Activated CD4-positive, alpha-beta T cell treated with anti-CD3 and anti-CD28 coated beads for 36 hours (primary cell): ENCODE measurements at places on chromosomes 1 and 21. TPM values are rescaled to one million over a fixed set of nuclear protein-coding genes. Genes with fewer than 3 reads are reported as not detected.

GRCh38 chr1:27298632-27299384 is 23.2 kb upstream of the TMEM222 start:
- no peak overlapping the region for H3K27ac ChIP-seq
- H3K27me3 ChIP-seq = no peaks in the 10 kb centered on the region
- no peak for DNase-seq
- H3K4me3 ChIP-seq = no peak overlapping the region
- H3K4me1 ChIP-seq = no peaks in the 10 kb centered on the region
- H3K36me3 ChIP-seq = no peaks in the 10 kb centered on the region

DNA sequence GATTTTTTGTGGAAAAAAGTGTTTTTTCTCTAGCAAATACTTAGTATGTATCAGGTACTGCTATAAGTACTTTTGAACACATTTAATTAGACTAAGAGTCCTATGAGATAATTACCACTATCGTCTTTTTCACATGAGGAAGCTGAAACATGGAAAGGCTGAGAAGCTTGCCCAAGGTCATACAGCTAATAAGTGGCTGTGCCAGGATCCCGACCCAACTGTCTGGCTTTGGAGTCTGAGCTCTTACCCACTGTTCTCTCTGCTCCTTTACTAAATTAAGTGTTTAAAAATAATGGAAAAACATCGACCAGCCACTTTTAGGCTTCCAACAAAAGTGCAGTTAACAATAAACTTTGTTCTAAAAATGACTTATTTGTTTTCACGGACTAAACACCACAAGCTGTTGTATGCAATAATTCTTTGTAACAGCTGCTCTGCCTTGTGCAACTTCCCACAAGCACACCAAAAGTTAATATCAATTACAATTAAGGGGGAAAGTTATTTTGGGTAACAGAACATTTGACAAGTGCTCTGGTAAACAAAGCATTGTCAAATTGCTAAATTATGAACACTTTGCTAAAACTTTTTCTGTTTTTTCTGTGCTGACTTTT is 75.7 kb downstream of the CRB1 start:
- H3K36me3 ChIP-seq = no peaks in the 10 kb centered on the region
- no peak for DNase-seq

DNA sequence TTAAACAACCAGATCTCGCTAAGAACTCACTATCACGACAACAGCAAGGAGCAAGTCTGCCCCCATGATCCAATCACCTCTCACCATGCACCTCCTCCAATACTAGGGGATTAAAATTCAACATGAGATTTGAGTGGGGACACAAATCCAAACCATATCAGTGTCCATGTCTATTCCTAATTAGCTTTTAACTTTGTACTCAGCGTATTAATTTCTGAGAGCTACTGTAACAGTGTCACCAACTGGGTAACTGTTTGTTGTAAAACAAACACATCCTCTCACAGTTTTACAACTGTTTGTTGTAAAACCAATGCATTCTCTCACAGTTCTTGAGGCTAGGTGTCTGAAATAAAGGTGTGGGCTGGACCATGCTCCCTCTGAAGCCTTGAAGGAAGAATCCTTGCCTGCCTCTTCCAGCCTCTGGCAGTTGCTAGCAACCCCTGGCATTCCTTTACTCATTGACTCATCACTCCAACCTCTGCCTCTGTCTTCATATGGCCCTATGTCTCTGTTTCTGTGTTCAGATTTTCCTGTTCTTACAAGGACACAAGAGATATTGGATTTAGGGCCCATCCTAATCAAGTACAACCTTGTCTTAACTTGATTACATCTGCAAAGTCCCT is 121.2 kb downstream of the LTN1 start:
- no peak overlapping the region for H3K27ac ChIP-seq
- H3K27me3 ChIP-seq = no peaks in the 10 kb centered on the region
- no peak for DNase-seq

DNA sequence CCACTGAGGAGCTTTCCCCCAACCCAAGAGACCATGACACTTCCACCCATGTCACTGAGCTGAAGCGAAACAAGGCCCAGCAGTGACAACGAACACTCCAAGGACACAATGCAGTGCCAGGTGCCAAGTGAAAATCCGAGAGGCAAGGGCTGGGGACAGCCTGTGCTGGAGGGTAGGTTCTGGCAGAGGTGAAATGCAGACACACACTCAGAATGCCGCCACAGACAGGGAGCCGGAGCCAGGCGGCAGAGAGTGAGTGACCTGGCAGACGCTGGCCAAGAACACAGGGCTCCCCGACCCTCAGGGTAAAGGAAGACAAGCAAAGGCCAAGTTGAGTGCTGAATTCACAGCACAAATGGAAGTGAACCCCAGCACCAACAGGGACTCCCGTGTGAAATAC is 78.9 kb downstream of the CD46 start:
- no peak overlapping the region for H3K4me3 ChIP-seq
- no peaks in the 10 kb centered on the region for H3K27me3 ChIP-seq
- peaks cover 96% of the 10 kb centered on the region for H3K4me1 ChIP-seq

DNA sequence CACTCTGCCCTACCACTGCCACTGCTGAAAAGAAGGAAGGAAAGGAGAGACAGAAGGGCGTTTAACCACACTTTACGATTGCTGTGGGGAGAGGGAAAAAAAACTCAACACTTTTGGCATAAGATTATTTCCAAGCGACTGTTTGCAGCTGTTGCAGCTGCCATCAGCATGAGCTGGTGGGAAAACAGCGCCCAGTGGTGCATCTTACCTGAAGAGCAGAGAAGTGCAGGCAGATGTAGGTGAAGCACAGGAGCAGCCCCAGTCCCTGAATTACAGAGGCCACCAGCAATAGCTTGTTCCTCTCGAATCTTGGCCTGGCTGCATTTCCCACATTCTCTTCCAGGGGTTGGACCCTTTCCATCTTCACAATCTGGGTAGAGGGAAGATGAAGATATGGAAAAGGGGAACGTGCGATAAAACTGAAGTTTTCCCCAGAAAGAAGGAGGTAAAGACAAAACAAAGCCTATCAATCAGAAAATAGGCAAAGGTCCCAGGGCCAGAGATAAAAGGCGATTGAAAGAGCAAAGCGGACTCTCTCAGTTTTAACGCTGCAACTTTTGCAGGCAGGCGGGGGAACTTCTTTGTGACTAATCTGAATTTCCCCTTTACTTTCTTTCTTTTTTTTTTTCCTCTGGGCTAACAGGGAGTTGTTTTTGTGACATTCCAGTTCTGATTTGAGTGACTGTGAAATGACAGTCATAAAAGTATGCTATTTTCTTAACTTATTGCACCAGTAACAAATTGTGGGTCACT is at the start of gene TNFSF4:
Gene TNFSF4 (minus strand): TSS at position 516 of the 753 bp plus-strand sequence. CDS start 155 bp downstream, at position 361.
- H3K4me1 ChIP-seq = peaks cover 36% of the 10 kb centered on the region
- H3K4me3 ChIP-seq = peak within 1 kb of the TSS; percentile 37
- no peaks in the 10 kb centered on the region for H3K36me3 ChIP-seq
- peaks cover 26% of the 10 kb centered on the region for H3K27me3 ChIP-seq

GRCh38 chr1:117812869-117813511 is 116.4 kb downstream of the GDAP2 start:
- no peak overlapping the region for H3K4me3 ChIP-seq
- DNase-seq = no peak
- no peak overlapping the region for H3K27ac ChIP-seq
- no peaks in the 10 kb centered on the region for H3K36me3 ChIP-seq
- peaks cover 2% of the 10 kb centered on the region for H3K27me3 ChIP-seq

DNA sequence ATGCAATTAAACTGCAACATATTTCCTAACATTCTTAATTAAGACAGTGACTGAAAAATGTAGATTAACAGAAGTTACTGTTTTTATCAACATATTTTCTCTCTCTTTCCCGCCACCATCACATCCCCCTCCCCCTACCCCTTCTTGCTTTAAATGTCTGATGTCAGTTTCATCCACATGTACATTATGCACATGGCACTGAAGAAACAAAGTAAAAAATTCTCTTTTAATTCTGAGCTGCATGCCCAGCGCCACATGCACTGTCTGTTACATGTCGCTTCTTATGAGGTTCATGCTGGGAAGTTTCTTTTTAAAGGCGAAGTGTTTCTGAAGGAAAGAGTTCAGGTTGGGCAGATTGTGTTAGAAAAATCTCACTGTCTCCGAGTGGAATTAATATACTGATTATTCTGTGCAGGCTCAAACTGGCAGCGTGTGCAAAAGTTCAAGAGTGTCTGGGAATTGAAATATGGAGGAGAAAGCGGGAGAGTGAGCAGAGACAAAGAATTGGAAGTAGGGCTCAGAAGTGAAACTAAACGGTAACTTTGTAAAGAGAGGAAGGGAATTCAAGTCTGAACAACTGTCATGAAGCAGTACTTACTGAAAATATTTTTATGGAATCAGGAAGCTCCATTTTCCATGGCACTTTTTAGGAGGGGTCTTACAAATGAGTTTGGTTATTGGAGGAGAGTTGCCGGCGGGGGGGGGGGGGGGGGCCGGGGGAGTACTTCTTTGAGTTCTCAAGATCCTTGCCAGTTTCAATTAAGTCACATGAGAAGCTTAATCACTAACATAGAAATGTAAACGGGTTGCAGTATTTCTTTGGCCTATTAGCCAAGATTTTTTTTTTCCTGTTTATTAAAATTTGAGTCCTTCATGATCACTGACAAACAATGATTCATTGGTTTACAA is 217.6 kb downstream of the SDCCAG8 start:
- peak overlapping the region; percentile 62 for H3K27ac ChIP-seq
- H3K4me1 ChIP-seq = peaks cover 10% of the 10 kb centered on the region
- DNase-seq = no peak
- no peaks in the 10 kb centered on the region for H3K36me3 ChIP-seq
- H3K4me3 ChIP-seq = peak overlapping the region; percentile 71

- no peaks in the 10 kb centered on the region for H3K27me3 ChIP-seq
- peak overlapping the region; percentile 97 for H3K4me3 ChIP-seq
- peak overlapping the region; percentile 99 for H3K27ac ChIP-seq
Measured at GRCh38 chr1:202162047-202162417, 1.6 kb upstream of the PTPN7 start.

DNA sequence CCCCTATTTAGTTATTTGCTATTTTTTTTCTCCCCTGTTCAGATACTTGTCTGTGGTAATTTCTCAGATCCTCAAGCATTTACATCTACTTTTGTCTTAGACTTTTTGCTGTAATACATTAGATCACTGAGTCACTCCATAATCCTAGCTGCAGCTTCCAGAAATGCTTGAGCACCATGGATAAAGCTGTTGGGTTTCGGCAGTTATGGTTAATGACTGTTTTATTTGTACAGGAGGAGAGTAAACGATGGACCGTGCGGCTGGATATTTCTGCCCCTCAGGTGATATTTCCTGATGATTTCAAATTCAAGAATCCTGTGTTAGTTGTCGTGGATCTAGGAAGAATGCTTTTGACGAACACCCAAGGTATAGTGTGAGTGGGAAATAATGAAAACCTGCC is 42.9 kb downstream of the VPS13D start:
- no peak overlapping the region for H3K27ac ChIP-seq
- no peak overlapping the region for H3K4me3 ChIP-seq
- no peaks in the 10 kb centered on the region for H3K4me1 ChIP-seq
- no peak for DNase-seq
- peaks cover 49% of the 10 kb centered on the region for H3K36me3 ChIP-seq
- H3K27me3 ChIP-seq = no peaks in the 10 kb centered on the region

DNA sequence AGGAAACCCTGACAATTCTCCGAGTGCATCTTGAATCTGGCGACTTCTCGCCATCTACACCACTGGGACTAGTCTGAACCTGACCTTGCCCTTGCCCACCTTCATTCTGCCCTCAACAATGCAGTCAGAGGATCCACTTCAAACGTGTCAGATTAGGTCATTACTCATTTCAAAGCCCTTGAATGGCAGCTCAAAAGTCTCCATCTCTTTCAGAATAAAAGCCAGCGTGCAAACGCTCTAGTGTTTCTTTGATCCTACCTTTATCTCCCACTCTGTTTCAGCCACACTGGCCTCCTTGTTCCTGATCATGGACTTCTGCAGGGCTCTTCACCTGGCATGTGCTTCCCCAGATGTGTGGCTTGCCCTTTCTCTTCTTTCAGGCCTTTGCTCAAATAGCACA is 31.3 kb downstream of the SLC30A1 start:
- H3K27ac ChIP-seq = no peak overlapping the region
- H3K4me3 ChIP-seq = no peak overlapping the region
- peaks cover 9% of the 10 kb centered on the region for H3K27me3 ChIP-seq
- no peaks in the 10 kb centered on the region for H3K36me3 ChIP-seq

GRCh38 chr21:34642211-34643075 is 26.4 kb upstream of the CLIC6 start:
- H3K4me3 ChIP-seq = no peak overlapping the region
- H3K27me3 ChIP-seq = peaks cover 3% of the 10 kb centered on the region
- peak; percentile 14 for DNase-seq
- H3K27ac ChIP-seq = no peak overlapping the region

GRCh38 chr1:194959795-194960194 is 1648.4 kb downstream of the KCNT2 start:
- H3K4me1 ChIP-seq = no peaks in the 10 kb centered on the region
- H3K36me3 ChIP-seq = no peaks in the 10 kb centered on the region

- H3K4me3 ChIP-seq = no peak overlapping the region
- no peaks in the 10 kb centered on the region for H3K36me3 ChIP-seq
- H3K27ac ChIP-seq = no peak overlapping the region
- peaks cover 11% of the 10 kb centered on the region for H3K27me3 ChIP-seq
- H3K4me1 ChIP-seq = peaks cover 9% of the 10 kb centered on the region
Measured at GRCh38 chr1:38745476-38746401, 113.8 kb downstream of the RRAGC start.

- no peaks in the 10 kb centered on the region for H3K4me1 ChIP-seq
- no peak overlapping the region for H3K4me3 ChIP-seq
- peaks cover 6% of the 10 kb centered on the region for H3K27me3 ChIP-seq
- no peak overlapping the region for H3K27ac ChIP-seq
- DNase-seq = no peak
Measured at GRCh38 chr1:185920602-185921001, 186.4 kb downstream of the HMCN1 start.

- H3K27ac ChIP-seq = no peak overlapping the region
- H3K27me3 ChIP-seq = no peaks in the 10 kb centered on the region
- H3K4me3 ChIP-seq = no peak overlapping the region
- DNase-seq = no peak
- no peaks in the 10 kb centered on the region for H3K4me1 ChIP-seq
- H3K36me3 ChIP-seq = no peaks in the 10 kb centered on the region
Measured at GRCh38 chr1:106613068-106613467, 443.4 kb upstream of the PRMT6 start.

TNFRSF25 gene
- total RNA-seq = 66.7 TPM

KRTAP11-1 gene
- total RNA-seq = not detected

LIN28A gene
- total RNA-seq = not detected

LAPTM5 gene
- 214 TPM for total RNA-seq

UBASH3A gene
- 39.0 TPM for total RNA-seq

TRAF3IP3 gene
- total RNA-seq = 138 TPM

DNAJC6 gene
- 2.3 TPM for total RNA-seq
